ENCODE measurements at places on chromosomes 1 and 21.

- DNase-seq, result no peak
These were observed 56.4 kb upstream of the RUNX3 start for GRCh38 chr1:24986372-24986965.

DNA sequence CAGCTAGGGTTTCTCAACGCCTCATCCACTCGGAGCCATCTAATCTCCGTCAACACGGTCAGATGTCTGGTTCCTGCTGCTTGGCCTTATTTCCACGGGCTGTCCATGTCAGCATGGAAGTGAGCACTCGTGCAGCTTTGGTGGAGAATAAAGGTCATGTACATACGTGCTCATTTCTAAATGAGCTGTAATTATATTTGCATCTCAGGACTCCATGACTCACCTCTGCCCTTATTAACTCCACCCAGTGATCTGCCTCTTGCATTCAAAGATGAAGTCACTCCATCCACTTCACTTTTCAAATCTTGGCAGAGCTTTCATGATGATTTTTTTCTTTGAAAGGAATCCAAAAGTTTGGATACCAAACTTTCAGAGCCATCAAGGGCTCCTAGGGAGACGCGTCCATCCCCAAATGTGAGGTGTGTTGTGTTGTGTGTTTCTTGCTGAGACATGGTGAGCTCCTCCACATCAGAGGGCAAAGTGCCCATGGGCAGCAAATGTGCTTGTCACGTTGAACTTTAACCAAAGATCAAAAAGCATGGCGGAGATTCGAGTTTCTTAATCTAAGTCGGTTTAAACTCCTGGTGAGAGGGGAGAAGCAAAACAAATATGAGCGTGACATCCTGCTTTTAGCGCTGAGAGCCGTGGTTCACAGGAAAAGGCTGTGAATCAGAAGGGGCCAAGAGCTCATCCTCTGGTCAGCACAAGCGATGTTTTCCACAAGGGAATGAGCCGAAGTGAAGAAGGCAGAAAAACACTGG, 68.6 kb upstream of the ERRFI1 start:
- no peak for DNase-seq

- DNase-seq, result no peak
These were observed 42.7 kb downstream of the HSD3B1 start for GRCh38 chr1:119549719-119550132.

- DNase-seq, result peak; percentile 18
These were observed 67.6 kb downstream of the MAP3K21 start for GRCh38 chr1:233394860-233395717.

DNA sequence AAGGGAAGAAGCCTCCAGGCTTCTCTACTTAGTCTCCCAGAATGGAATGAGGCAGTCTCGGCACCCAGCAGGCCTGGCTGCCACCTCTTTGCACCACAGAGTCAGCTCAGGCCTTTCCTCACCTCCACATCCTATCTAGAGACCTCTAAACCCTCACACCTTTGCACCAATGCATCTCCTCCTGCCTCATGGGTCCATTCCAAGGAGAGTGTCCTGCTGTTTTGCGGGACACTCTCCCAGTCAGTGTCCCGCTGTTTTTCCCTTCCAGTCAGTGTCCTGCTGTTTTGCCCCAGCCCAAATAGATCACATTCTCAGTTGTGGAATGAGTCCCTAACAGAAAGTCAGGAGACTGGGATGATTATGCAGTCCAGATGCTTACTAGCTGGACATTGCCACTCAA, 185.6 kb upstream of the CAMK1G start:
- no peak for DNase-seq

DNA sequence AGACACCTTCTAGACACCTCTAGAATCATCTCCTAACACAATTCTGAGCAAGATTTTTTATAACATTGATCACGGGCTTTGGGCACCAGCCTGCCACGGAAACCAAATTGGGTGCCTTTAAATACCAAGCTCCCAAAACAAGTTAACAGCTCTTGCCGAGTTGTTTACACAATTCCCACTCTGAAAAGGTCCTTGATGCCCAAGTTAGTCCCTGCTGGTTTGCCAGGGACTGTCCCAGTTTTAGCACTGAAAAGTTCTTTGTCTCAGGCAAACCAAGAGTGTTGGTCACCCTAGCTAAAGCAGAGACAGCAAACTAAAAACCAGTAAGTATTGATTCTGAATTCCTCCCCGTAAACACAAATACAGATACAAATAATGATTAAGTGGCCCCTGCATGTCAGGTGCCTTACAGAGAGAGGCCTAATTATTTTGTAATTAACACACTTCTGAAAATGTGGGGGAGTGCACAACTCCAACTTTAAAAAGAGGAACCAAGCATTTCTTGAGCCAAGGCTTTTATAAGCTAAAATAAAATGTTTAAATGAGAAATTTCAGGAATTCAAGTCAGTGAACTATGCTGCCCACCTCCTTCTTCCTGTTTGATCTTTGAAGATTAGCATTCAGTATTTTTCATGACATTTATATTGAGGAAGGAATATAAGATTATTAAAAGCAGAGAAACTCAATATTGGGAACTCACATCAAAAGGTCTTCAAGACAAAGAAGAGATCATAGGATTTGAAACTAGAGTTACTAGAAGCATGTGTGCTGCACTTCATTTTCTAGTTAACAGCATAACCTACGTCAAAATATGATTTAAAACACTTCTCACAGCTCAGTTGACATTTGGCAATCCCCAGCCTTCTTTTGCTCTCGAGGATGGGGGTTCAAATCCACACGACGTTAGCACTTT, 9.0 kb upstream of the UBE2U start:
- no peak for DNase-seq

DNA sequence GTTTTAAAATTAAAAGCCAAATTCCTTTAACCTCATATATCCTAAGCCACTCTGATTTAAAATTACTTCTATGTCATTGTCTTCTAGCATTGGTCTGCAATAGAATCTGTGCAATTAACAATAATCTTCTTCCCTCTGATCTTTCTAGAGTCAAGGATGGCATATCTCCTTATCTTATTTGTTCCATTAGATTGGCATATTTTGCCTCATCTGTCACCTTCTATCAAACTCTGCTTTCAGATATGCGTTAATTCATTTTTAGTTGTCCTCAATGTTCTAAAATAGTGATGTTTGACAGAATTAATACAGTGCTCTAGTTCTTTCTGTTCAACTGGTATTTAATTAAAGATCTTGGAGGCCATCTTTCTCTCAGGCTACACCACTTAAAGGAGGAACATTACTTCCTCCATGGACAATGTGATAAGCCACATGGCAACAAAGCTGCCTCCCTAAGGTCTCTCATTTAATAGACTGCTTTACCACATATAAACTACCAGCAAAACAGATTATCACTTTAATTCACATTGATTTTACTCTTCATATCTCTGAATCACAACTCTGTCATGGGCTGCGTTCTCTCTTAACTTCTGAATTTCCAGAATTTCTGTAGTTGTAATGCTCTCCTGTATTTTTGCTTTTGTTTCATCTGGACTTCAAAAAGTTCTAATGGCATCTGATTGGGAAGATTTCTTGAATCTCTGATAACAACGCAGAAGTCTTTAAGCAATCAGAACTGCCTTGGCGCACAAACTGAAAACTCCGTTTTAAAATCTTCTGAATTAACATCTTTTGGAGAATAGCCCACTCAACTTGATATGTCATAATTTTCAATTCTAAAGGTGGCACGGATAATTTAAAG, 2.8 kb downstream of the NRIP1 start:
- no peak for DNase-seq

Measured in AG09309 (cell line).